CD4-positive, alpha-beta T cell treated with Interleukin-2 at 100 ng/mL for 4 hours (primary cell): ENCODE measurements at places on chromosomes 5 and 9.

DNA sequence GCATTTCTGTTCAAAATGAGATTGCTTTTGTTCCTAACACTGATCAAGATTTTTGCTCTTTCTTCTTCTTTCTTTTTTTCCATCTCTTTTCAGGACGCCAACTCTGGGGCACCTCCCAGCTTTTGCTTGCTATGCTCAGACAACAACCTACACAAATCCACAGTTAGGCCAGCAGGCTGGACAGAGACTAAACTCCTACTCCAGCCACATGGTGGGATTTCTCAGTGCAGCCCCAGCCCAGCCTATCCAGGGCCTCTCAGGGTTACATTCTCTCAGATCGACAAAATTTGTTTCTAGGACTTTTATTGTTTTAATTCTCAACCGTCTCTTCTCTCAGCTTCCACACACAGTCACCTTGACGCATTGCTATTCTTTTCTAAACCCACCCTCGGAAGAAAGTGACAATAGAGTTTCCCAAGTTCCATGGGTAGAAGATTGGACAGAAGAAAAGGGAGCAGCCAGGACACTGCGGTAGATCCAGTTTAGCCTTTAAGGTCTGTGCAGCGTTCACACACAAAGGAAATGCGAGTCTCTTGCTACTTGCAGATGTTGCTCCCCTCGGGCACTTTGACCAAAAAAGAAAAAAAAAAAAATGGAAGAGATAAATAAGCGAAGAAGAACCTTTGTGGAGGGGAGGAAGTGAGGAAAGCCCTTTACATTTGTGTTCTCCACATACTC is 588.6 kb upstream of the GRAMD2B start:
- DNase-seq = no peak

- DNase-seq = no peak
Measured at GRCh38 chr9:105067895-105068580, 140.1 kb upstream of the ABCA1 start.

DNA sequence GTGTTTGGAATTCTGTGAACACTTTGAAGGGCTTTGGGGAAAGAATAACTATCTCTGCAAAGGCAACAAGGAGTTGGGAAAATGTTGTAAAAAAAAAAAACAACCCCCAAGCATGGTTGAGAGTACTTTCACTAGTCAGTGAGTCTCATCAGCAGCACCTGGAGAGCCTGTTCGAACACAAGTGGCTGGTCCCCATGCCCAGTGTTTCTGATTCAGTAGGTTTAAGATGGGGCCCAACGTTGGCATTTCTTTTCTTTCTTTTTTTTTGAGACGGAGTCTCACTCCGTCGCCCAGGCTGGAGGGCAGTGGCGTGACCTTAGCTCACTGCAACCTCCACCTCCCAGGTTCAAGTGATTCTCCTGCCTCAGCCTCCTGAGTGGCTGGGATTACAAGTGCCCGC is 59.5 kb downstream of the KLF4 start:
- no peak for DNase-seq

DNA sequence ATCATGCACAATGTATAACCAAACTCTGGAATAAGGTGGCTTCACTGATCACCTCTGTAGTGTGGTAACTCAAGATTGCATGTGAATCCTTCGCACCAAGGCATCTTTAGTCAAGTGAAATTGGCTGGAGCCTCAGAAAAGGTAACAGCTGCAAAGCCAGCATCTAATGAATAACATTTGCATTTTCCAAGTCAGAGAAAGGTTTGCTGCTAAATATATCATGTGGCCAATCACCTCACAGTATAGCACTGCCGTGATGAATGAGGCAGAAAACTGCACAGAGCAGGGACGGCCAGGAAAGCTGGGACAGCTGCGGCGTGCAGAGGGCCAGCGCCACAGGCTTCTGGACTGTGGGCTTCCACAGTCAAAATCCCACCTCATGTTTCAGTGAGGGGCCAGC is 18.5 kb downstream of the MRPS27 start:
- DNase-seq = no peak

DNA sequence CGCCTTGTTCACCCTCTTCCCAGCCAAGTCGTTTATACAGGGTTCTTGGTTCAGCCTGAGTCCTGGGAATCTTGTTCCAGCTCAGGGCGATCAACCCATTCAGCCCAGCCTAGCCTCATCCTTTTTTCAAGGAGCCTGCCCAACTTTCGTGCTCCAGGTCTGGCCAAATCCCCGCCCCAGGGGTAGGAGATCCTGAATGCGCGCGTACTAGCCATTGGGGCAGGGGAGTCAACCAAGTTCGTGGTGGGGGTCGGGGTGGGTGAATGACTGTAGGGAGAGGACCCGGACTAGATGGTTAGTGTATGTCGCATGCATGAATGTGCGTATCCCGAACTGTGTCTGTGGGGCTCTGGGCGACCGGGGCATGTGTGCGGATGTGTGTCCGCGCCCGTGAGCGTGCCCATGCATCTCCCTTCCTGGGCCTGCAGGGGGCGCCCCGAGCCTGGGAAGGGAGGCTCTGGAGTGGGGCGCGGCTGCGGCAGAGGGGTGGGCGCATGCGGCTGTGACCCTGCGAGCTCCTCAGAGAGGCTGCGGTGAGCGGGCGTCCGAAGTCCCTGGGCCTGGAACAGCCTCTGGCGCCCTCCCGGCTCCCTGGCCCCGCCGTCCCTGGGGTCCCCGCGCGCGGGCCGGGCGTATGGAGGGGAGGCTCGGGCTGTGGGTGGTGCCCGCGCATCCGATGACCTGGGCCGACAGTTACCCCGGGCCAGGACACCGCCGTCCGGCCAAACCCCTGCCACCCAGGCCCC is 8.7 kb downstream of the CCL21 start:
- DNase-seq = peak; percentile 77

- no peak for DNase-seq
Measured at GRCh38 chr9:134370213-134370492, 43.9 kb downstream of the RXRA start.

DNA sequence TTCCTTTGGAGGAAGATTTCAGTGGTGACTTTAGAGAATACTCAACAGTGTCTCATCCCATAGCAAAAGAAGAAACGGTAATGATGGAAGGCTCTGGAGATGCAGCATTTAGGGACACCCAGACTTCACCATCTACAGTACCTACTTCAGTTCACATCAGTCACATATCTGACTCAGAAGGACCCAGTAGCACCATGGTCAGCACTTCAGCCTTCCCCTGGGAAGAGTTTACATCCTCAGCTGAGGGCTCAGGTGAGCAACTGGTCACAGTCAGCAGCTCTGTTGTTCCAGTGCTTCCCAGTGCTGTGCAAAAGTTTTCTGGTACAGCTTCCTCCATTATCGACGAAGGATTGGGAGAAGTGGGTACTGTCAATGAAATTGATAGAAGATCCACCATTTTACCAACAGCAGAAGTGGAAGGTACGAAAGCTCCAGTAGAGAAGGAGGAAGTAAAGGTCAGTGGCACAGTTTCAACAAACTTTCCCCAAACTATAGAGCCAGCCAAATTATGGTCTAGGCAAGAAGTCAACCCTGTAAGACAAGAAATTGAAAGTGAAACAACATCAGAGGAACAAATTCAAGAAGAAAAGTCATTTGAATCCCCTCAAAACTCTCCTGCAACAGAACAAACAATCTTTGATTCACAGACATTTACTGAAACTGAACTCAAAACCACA is 67.4 kb downstream of the VCAN start:
- DNase-seq = no peak

DNA sequence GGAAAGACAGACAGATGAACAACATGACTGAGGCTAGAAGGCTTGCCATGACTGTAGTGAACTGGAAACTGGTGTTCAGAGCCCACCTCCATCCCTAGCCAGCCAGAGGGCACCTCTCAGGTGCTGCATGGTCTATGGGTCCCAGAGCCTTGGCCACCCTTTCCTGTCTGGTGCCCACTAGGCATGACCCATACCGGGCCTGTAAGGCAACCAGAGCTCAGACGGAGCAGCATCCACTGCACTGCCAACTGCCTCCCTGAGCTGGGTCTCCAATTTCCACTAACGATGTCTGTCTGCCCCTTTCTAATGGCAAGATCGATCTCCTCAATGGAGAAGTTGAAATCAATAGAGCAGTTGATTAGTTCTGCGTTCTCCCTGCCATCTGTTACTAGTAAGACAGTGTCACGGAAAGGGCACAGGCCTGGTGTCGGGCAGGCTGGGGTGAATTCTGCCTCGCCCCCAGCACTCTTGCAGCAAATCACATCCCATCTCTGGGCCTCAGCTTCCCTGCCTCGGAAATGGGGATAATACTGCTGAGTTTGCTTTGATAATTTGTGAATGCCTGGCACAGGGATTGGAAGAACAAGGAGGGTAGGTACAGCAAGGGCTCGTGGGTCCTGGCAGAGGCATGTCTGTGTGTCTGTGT is 172.3 kb upstream of the MVB12B start:
- no peak for DNase-seq

- no peak for DNase-seq
Measured at GRCh38 chr9:100477241-100477640, 4.3 kb downstream of the TMEFF1 start.
